ENCODE measurements at places on chromosomes 4 and X. TPM values are rescaled to one million over a fixed set of nuclear protein-coding genes. Genes with fewer than 3 reads are reported as not detected.
A peak's percentile ranks its signal among the peaks of the same experiment; 100 is the strongest.

DNA sequence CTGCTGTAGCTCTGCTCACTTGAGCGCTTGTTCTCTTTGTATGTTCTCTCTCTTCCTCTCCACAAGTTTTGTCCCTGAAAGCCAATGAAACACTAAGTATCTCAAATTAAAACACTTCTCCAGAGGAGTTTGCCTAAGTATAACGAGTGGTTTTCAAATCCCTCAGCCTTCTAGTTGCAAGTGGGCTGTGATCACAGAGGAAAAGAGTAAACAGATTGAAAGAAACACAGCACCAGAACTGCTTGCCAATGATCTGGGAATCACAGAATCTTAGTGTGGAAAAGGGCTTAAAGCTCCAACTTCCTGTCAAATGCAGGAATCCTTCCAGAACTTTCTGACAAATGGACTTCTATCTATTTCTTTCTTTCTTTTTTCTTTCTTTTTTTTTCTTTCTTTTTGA, 4.8 kb upstream of the PRSS12 start:
- DNase-seq, result no peak

- DNase-seq, result no peak
These were observed 78.1 kb upstream of the BOD1L1 start for GRCh38 chr4:13705521-13706041.

DNA sequence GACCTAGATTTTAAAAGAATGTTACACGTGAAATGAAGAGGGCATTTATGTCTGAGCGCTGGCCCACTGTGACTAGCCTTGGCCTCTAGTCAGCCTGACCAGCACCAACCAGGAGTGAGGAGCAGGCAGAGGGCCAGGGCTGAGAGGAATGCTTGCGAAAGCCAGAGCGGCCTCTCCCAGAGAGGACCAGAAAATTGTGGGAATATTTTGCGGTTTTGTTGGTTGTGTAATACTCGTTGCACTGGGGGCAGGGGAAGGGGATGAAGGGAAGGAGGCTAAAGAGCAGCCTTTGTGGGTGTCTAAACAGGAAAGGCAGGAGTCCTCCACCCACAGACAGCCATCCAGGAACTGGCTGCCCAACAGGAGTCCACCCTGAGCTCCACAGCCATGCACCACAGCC, 3.8 kb downstream of the GABRE start:
- peak; percentile 77 for DNase-seq

The CT55 gene
- polyA plus RNA-seq, result not detected

The BMP3 gene
- 0.11 TPM for polyA plus RNA-seq

DNA sequence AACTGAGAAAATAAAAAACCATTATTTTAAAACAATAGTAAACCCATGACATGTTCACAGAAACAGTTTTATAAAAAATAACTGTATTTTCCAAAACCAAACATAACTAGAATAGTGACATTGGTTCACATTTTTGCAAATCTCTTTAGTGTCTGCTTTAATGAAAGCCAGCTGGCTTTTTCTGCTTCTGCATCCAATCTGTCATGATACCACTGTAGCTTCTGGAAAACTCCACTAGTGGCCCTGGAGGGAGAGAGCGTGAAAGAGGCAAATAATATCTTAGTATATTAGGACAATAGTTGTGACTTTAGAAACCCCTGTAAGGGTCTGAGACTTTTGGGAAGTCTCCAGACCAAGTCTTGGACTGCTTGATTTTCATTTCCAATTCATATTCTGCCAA, 31.1 kb downstream of the FGFBP1 start:
- no peak for DNase-seq

GRCh38 chr4:140284456-140284855, 89.0 kb upstream of the SCOC start:
- DNase-seq, result no peak

GRCh38 chr4:123838474-123838873, 441.9 kb downstream of the SPRY1 start:
- DNase-seq, result no peak

The XG gene
- polyA plus RNA-seq, result not detected

- no peak for DNase-seq
These were observed 126.6 kb downstream of the TBL1X start for GRCh38 chrX:9591496-9591895.

DNA sequence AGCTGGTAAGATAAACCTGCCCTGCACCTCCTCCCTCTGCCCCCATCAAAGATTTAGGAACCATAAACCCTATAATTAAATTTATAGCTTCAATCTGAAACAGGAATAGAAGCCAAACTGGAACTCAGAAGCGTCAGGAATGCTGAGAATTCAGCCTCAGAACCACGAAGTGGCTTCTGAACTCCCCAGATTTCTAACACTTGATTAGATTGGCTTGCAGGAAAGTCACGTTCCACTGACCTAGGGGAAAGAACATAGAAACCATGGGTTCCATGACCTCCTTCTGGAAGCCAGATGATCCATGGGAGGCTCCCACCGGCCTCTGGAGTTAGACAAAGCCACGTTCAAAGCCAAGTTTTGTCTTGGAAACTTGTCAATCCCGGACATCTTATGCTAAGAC, 356.5 kb downstream of the MID1IP1 start:
- no peak for DNase-seq

- DNase-seq, result no peak
These were observed 51.2 kb upstream of the LGI2 start for GRCh38 chr4:25081866-25082471.

DNA sequence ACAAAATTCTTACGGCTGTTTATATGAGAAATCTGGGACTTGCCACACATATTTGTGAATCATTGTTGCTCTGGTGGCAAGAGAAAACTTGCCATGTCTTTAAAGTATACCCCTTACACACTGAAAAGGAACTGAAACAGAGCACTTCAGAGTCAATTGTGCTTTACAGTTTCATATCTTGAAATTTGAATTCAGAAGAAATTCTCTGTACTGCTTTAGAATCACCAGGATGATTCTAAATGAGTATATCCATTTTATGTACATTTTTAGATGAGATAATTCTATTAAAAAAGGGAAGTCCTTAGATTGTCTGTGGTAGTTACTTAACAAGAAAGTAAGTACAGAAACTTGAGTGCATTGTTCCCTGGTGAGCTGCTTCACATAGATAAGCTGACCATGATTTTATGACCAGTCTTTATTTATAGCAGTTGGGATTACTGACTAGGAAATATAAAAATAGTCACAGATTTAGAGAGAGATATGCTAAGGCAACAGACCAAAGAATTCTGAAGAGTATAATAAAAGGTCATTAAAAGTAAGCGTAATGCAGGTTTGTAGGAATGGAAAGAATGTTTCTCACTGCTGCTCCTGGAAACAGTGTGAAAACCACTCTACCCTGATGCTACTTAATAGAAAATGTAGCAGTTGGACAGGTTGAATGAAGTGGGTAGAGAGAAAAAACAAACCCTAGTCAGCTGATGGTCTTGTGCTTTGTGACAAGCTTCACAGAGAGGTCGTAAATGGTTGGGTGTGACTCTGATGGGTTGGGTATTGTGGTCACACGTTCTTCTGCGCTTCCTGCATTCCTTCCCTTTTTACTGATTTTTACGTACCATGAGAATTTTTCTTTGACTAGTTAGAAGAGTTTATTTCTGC, 41.0 kb downstream of the FNIP2 start:
- DNase-seq, result no peak

DNA sequence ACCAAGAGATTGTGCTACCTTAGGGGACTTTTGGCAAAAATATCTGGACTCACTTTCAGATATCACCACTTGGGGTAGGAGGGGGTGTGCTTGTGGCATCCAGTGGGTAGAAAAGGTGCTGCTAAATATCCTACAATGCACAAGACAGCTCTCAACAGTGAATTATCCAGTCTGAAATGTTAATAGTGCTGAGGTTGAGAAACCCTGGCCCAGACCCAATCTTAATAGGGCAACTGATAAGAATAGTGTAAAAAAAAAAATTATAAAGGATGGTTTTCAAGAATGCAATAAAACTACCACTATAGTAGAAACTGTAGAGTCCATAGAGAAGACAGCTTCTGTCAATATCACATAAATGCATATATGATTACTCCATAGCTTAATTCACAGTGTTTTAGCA, 185.5 kb downstream of the ZNF330 start:
- no peak for DNase-seq

DNA sequence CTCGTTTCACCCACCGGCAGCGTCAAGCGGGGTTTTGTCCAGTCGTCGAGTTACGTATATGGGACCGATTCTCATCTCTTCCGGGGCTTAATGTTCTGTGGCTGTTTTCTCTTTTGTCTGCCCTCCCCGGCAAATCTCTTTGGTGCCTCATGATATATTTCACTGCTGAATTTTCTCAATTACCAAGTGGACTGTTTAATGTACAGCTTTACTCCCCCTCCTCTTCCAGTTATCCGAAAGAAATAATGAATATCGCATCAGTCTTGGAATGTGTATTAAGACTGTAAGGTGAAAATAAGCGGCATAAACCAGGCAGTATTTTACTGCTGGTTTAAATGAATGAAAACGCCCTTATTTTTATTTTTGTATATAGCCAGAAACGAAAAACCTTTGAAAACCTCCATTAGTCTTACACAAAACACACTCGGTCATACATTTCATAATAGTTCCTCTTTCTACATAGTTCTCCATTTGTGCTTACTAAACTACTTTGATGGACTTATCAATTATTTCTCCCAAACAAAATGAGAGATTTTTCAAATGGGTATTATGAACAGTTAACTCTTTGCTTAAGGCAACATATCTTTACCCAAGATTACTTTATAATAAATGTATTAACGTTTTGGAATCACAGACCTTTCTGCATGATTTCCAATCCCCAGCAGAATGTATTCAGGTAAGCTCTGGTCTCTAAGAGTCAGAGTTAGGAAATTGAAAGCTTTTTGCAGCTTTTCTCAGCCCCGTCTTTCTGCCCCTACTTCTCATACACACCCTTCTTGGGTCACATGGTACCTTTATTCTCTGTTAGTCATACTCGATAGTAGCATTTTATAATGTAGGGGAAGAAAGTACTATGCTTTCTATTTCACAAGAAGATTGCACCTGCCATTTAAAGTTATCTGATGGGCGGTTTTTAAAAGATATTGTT, 979 bp downstream of the RP2 start:
- no peak for DNase-seq

DNA sequence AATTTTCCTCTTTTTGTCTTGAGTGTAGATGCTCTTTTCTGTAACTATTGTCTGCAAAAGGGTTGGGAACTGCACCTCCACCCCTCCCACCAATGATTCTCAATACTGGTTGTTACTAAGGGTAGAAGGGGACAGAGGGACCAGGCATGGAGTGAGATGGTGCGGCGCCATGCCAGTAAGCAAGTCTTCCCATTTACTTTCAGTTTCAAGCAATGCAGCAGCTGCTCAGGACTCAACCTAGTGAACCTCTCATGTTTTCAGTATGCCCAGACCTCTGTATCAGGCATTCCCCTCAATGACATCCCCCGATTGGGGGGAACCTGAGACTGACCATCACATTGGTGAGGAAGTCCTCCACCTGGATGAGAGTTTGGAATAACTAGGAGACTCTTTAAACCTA, 41.5 kb downstream of the ZNF81 start:
- no peak for DNase-seq

- DNase-seq, result no peak
These were observed 153.0 kb downstream of the TENT5D start for GRCh38 chrX:80573275-80573674.

GRCh38 chrX:15815779-15816437, 25.6 kb downstream of the ZRSR2 start:
- DNase-seq, result no peak

DNA sequence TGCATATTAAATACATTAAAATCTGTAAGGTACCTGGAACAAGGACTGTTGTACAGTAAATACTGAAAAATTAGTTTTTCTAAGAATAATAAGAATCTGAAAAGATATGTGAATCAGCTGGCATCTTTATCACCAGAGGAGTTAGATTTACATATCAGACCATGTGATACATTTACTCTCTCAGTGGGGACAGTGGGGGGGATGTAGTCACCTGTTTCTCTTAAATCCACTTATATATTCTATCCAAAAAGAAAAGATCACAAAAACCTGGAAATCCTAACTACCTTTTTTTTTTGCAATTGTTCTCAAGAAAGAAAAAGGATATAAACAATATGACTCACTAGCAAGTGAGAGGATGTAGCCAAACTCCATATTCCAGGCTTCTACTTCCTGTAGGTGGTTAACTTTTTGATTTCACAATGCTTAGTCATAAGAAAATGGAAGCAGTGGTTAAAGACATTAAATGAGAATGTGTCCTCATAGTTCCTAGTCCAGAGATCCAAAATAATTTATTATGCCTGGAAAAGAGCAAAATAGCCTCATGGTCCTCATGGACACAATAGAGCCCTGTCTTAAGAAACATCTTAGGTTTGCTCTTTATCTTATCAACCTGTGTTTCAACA, 22.5 kb upstream of the MYOZ2 start:
- peak; percentile 68 for DNase-seq

The PDE6B gene
- polyA plus RNA-seq, result 0.20 TPM

The IL21 gene
- not detected for polyA plus RNA-seq

DNA sequence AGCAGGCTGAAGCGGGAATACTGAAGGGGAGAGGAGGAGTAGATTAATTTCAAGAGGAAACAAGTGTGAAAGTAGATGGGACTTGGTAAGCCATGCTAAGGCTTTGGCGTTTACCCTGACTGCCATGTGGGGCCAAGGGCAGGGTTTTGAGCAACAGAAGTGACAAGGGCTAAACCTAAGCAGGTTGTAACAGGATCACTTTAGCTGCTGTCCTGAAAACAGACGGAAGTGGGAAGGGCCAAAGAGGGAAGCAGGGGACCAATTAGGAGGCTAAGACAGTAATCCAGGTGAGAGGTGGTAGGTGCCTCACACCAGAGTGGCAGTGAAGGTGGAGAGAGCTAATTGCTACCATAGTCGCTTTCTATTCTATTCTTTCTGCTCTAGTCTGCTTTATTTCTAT, 166.5 kb downstream of the PJA1 start:
- DNase-seq, result no peak

DNA sequence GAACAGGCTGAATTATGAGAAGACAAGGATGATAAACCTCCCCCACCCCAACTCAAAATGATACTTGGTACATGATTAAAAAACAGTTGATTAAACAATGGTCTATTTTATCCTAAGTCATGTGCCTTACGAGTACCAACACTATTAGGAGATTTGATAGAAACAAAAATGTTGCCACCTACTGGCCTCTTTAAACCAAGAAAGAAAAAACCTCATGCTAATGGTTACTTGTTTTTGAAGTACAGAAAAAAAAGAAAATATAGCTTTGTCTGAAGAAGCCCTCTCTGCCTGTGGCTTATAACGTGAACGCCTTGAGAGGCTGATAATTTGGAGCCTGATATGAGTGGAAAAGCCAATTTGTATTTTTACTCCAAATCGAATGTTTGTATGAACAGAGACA, 538.2 kb downstream of the DMD start:
- DNase-seq, result no peak

DNA sequence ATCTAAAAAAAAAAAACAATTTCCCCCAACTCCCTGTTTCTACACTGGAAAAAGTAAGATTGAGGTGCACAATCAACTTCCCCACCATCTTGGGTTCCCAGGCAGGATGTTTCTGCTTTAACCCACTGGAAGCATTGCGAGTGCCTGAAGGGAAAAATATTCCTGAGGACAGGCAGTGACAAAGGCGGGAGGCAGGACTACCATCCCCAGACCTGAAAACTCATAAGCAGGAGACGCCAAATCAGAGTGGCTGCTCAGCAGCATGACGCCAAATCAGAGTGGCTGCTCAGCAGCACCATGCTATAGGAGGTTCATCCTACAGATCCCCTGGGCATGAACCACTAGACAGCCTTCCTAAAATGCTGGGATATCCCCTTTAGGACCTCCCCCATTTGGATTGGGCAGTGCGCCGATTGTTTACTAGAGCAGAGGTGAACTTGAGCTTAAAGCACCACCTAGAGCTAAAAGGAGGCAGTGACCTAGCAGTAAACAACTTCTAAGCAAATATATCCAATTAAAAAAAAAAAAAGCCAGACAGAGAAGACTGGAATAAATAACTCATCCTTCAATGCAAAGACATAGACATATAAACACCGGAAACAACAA, 35.0 kb upstream of the GK start:
- DNase-seq, result no peak

The ARAP2 gene
- polyA plus RNA-seq, result 0.11 TPM

Measured in AG04450 (cell line).